BJ (cell line): ENCODE measurements at places on chromosomes 1 and 21.

GRCh38 chr1:218339267-218339831, 5.8 kb upstream of the TGFB2 start:
- no peak for DNase-seq

DNA sequence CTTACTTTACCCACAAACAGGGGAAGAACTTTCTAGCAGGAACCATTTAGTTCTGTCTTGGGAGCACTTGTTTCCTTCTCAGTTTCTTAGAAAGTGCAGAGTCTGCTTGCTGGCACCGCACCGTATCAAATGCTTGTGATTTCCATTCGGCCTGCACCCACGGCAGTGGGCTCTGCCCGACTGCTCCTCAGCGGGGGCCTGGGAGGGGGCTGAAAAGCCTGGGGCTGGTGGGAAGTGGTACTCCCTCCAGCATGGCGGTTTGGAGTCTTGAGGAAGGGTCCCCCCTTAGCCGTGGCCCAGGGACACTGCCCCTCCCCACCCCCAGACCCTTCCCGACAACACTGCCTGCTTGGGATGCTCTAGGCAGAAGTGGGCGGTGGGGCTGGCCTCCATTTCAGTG, 57.0 kb downstream of the KIF26B start:
- no peak for DNase-seq

- DNase-seq: peak; percentile 59
Measured at GRCh38 chr1:84156210-84156621, 12.1 kb downstream of the PRKACB start.

DNA sequence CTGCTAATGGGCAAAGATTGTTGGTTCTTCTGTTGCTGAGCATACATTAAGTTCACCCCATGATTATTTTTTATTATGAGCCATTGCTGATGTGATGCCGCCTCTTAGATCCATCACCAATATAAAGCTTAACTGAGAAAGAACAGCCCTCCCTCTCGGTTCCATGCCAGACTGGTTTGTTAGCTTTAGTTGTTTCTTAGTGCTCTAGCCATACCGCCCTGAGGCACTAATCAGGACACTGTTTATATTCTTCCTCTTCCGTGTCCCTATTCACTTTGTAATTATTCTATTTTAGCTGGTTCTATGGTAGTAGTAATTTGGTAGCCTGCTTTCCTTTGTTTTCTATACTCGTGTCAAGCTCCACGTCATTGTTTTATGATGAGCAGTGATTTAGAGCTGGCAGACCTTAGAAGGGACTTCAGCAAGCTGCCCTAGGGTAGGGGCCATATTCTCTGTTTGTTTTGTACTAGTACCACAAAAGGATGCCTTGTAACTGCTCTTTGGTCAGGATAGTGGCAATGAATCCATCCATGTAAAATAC, 27.3 kb upstream of the PDPN start:
- no peak for DNase-seq

- DNase-seq: no peak
Measured at GRCh38 chr21:45586289-45586858, 44.1 kb upstream of the SLC19A1 start.
